Activated T-cell treated with anti-CD3 and anti-CD28 coated beads for 1 hour (primary cell): ENCODE measurements at places on chromosomes 2 and 18.

GRCh38 chr2:48306409-48307284, 223.3 kb upstream of the STON1 start:
- DNase-seq: no peak

GRCh38 chr18:8658858-8659485, 46.4 kb upstream of the MTCL1 start:
- DNase-seq: no peak

DNA sequence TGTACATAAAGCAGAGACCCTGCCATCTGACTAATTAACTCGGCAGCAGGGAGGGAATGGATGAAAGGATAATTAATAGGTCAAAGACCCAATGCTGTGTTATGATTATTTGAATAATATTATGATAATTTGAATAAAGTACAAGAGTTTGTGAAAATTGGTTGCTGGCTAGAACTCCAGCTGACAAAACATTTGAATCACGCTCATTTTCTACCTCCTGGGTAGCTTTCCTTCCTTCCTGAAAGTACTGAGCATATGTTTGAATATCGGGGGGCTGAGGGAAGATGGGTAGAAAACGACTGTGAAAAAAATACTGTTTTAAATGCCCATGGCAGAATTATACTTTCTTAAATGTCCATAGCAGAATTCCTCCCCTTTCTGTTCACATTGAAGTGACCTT, 243.6 kb upstream of the RBMS1 start:
- no peak for DNase-seq

DNA sequence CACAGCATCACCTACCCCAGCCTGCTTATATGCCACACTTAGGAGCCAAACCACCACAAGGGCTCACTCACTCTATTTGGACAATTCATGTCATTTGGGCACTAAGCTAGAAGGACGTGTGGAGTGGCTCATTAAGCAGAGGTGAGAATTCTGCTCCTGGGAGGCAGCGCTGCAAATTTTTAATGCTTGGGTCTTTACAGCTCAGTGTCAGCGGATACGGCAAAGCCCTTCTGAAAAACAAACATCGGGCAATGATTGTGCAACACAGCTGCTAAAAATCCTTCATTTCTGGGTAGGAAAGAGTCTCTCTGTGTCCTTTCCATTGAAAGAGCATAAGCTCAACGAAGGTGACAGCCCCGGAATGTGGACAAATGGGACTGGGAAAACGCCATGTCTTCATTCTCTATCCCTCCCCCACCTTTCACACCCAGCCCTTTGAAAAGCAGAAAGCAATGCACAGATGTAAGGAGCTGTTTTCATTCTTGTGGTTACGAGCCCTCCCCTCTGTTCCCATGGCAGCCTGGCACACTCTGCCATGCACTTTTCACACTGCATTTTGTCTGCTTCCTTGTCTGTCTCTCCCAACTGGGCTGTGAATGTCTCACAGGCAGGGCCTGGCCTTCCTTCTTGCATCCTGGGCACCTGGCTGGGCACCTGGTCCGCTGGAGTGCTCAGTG, 16.0 kb downstream of the TMEM177 start:
- DNase-seq: no peak

DNA sequence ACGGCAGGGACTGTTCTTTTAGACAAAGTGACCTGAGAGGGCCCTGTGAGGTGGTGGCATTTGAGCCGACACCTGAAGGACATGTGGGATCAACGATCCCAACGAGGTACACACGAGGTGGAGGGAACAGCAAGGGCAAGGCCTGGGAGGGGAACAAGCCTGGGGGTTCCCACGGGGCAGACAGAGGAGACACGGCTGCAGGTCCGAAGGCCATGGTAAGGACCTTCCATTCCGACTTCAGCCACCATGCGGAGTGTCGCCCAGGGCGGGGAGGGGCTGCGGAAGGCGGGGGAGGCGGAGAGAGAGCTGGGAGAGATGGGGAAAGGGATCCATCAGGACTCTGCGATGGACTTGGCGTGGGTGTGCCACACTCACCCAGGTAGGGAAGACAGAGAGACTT, 151.8 kb downstream of the HDAC4 start:
- DNase-seq: no peak

DNA sequence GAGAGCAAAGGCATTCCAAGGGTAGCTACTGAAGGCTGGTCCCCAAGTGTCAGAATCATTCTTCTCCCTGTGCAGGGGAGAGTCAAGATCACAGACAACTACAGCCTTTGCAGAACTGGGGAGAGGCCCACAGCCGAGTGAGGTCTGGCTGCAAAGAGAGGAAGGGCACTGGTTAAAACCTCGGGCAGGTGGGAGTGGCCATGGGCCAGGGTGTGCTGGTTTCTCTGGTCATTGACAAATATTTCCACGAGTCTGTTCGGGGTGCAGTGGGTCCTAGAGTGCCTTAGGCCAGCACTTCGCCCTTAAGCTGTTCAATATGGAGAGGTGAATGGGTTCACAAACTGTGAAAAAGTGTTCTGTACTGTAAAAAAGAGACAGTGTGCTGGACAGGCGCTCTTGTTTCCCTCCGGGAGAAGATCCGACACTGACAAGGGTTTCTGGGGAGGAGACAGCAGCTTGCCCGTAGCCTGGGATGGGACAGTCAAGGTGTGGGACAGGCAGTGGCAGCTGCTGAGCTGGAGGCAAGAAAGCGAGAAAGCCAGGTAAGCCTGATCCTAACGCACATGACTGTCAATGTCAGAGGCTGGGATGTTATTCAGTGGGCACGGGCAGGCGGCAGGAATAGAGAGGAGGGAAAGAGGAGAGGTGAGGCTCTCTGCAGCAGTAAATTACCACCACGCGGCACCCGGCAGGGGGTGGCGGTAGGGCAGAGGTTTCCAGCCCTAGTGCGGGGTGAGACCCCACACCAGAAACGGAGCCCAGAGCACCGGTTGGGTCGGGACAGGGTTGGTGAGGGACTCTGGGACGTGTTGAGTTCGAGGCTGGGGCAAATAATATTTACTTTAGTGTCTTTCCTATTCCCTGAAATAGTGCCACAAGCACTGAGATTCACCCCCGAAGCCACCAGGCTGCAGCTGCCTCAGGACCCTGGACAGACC, 2.0 kb downstream of the NPPC start:
- no peak for DNase-seq

DNA sequence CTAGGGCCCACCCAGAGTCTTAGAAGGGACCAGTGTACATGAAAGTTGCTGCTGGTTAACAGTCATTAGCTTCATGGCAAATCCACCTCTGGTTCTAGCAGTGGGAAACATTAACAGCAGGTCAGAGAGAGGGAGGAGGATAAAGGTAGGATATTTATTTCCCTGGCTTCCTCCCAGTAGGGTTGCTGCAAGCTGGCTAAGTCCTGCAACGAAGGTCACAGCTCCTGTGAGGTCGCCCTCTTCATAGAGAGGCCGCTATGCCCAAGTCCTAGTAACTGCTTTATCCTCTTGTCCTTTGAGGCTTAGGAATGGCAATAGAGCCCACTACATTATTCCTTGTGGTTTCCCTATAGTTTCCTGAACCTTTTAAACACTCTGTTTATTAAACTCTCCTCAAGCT, 84.0 kb upstream of the ACSL3 start:
- no peak for DNase-seq

- DNase-seq: no peak
Measured at GRCh38 chr2:85907671-85908157, 18.9 kb upstream of the ST3GAL5 start.

- no peak for DNase-seq
Measured at GRCh38 chr18:28204154-28204553, 27.2 kb upstream of the CDH2 start.

DNA sequence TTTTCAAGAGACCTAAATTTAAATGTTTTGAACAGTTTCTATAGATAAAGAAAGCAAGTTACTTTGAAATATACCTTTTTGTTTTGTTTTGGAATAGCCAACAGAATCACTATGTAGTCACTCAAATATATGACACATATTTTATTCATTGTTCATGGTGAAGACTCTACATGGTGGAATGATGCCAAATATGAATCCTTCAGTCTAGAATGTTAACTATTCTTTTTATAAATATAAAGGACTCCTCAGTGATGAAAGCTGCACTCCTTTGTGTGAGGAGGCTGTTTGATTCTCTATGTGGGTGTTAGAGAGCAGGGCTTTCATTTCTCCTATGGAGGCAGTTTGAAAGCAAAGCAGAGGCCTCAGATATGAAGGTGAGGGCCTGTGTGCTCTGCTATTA, 396.4 kb upstream of the LRRTM1 start:
- DNase-seq: no peak

DNA sequence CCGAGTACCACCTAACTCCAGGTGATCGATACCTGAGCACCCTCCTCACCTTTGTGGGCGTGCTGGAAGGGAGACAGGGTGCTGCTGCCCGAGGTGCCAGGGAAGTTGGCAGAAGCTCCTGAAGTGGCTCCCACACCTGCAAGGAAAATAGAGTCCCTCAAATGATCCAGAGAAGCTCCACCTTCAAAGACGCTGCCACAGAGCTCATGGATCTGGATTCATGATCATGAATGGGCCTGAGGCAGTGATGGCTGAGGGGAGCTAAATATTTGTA, 76.5 kb downstream of the EDAR start:
- DNase-seq: no peak

- DNase-seq: no peak
Measured at GRCh38 chr2:207395535-207396251, 134.1 kb upstream of the CREB1 start.
